ENCODE measurements at places on chromosomes 16 and 17. TPM values are rescaled to one million over a fixed set of nuclear protein-coding genes. Genes with fewer than 3 reads are reported as not detected.

GRCh38 chr17:65359016-65359415, 202.4 kb downstream of the AXIN2 start:
- DNase-seq = no peak

GRCh38 chr16:89827383-89828198, 684 bp upstream of the SPIRE2 start:
- peak; percentile 28 for DNase-seq

GRCh38 chr16:8572919-8573724, 17.2 kb downstream of the TMEM114 start:
- no peak for DNase-seq

DNA sequence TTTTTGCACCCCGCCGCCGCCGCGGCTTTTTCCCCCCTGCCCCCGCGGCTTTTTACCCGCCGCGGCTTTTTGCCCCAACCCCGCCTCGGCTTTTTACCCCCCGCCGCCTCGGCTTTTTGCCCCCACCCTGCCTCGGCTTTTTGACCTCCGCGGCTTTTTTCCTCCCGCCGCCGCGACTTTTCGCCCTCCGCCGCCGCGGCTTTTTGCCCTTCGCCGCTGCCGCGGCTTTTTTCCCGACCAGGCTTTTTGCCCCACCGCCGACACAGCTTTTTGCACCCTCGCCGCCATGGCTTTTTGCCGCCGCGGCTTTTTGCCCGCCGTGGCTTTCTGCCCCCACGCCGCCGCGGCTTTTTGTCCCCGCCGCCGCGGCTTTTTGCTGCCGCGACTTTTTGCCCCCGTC, 137.0 kb upstream of the TP53TG3D start:
- no peak for DNase-seq

DNA sequence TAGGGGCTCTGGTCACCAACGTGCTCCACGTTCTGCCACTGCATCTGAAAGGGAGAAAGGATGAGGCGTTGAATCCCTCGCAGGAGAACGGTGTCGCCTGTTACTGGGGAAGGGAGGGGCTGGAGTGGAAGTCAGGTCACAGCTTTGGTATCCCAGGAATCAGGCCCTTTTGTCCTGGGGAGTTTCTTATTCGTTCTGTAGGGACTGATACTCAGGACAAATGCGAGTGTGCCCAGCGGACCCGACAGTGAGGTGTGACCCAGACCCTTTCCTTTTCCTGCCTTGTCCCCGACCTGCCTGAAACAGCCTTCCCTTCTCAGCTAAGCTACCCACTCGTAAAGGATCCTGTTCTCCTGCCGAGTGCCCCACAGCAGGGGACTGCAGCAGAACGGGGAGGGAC, 177.5 kb downstream of the VPS53 start:
- DNase-seq = no peak

DNA sequence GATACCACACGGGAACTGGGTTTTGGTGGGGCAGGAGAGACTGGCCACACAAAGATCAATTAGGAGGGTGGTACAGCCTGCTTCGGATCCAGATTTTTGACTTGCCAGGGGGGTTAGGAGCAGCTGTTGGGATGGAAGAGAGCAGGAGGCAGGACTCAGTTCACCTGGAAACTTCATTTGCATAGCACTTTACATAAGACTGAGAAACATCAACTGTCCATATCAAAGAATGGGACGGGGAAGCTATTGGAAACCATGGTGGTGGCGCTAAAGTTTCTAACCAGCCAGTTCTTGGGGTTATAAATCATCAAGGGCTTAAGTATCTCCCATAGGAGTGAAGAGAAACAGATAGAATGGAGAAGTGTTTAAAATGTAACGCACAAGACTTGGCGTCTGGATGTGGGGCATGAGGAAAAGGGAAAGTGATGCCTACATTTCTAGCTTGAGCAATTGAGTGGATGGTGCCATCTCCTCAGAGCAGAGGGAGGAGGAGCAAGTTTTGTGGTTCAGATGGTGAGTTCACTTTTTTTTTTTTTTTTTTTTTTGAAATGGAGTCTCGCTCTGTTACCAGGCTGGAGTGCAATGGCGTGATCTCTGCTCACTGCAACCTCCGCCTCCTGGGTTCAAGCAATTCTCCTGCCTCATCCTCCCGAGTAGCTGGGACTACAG, 6.4 kb upstream of the SRCAP start:
- no peak for DNase-seq

DNA sequence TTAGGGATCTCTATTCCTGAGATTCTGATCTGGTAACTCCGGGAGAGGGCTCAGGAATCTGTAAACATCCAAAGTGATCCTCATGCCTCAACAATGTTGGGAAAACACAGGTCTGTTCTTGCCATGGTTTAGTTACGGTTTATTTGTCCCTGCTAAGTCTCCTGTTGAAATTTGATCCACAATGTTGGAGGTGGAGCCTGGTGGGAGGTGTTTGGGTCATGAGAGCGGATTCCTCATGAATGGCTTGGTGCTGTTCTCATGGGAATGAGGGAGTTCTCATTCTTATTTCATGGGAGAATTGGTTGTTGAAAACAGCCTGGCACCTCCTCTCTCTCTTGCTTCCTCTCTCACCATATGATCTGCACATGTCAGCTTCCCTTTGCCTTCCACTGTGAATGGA, 608.6 kb upstream of the GOT2 start:
- no peak for DNase-seq

DNA sequence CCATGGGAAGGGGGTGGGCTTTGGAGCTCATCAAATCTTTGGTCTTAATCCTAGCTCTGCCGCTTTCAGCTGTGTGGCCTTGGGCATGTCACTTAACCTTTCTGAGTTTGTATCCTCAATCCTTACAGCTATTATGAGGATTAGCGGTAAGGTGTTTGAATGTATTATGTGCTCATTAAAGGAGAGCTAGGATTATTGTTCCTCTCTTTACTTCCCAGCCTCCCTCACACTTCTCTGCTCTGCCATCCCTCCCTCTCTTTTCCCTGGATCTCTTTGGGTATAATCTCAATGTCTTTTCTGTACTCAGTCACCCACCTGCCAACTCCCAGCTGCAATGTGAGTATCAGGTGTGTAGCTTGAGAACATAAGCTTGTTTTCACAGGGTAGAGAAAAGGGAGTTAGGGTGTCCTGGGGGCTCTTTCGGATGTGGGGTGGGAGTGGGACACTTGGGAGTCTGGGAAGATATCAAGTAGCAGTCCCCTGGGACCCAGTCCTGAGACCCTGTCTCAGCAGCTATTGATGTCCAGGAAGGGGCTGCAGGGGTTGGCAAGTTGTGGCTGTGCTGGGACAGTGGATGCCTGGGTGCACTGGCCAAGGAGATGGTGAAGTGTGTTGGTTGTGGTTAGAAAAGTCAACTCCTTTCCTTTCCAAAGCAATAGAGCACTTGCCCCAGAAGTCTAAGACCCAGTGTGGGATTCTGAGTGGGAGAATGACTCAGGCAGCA, 1.8 kb downstream of the EFNB3 start:
- DNase-seq = no peak

- DNase-seq = peak; percentile 77
Observed at GRCh38 chr17:63434951-63435571, 11.0 kb downstream of the CYB561 start.

GRCh38 chr16:276426-277077, 808 bp upstream of the RGS11 start:
- no peak for DNase-seq

DNA sequence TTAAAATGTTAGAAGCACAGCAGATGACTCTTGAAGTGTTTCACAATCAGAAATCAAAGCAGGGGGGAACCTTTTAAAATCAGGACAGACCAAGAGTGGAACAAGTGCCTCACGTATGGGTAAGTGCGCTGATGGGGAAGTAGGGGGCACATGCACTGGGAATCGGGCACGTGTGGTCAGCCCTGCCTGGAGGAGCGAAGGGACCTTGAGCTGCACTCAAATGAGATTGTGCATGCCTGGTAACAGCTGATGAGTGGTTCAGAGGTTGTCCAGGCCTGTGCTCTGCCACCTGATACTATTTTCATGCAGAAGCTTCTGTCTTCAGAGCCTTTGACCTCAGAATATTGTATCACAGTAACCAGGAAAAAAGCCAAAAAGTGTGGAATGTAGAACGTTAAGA, 13.7 kb upstream of the XYLT2 start:
- DNase-seq = no peak

- DNase-seq = no peak
Observed at GRCh38 chr16:57007050-57007449, 17.7 kb downstream of the NLRC5 start.

- DNase-seq = no peak
Observed at GRCh38 chr16:30438835-30439234, 6.8 kb downstream of the SEPHS2 start.

DNA sequence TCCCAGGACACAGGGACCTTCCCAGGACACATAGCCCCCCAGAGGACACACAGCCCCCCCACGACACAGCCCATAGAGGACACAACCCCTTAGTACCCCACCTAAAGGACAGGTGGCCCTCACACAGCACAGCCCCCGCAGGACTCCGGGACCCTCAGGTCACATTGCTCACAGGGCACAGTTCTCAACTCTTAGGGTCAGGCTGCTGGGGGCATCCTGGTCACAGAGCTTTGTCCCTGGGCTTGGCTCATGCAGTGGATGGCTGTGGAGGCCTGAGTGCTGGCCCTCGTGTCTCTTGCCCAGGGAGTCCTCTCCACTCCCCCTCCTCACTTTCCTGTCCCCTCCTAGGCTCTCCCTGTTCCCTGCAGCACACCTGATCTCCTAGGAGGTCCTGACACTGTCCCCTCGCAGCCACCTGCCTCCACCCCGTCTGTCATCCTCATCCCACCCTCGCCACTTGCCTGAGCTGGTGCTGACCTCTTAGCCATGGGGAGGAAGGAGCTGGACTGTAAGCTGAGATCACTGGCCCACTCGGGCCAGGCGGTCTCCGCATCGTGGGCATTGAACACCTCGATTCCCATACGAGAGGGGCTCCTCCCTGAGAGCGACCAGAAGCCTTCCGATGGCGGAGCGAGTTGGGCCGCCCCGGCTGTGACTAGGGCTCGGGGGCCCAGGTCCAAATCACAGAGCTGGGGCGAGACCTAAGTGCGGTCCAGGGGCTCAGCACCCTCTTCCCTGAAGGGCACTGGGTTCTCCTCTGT, 1.4 kb upstream of the WDR45B start:
- no peak for DNase-seq

DNA sequence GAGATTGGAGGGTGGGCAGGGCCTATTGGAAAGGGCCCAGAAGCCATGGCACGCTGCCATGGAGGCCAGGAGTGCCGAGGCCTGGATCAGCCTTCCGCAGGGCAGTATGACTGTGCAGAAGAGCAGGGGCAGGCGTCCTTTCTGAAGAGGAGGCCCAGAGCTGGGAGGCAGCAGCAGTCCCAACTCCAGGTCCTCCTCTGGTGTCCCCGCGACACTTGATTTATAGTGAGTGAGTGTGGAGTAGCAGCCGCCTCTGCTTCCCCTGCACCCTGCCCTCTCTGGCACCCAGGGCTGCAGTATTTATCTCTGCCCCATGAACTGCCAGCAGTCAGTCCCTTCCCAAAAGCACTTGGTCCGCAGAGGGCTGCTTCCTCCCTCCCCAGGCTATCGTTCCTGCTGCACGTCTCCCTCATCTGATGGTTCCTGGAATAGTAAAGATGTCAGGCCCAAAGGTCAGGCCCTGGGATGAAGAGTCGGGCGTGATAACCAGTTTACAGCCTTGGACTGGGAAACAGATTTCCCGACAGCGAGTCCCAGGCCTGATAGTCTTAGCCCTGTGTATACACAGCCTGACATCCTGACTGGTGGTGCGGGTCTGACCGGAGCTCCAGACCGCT, 32.9 kb downstream of the PGS1 start:
- DNase-seq = no peak

- no peak for DNase-seq
Observed at GRCh38 chr17:21528031-21528695, 152.0 kb downstream of the KCNJ12 start.

DNA sequence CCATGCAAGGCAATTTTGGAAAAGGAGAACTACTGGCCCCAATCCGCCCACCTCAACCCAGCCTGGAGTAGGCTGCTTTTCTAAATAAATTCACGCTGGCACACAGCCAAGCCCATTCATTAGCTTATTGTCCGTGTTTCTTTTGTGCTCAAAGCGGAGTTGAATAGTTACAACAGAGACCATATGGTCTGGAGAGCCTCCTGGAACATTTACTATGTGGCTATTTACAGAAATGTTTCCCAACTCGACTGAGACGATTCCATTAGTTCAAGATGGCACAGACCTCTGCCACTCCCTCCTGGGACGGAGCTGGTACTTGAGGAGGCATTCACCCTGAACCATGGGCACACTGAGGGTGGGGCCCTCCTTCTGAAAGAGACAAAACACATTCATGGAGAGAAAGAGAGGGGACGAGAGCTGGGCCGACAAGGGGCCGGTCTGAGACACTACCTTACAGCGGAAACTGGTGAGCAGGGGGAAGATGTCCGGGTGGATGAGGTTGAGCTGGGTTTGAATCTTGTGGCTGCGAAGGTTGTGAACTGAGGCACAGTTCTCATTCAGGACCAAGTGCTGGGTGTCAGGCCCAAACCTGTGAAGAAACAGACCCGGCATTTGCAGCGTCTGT, 15.7 kb downstream of the ELAC2 start:
- no peak for DNase-seq

GRCh38 chr16:85520853-85521521, 92.1 kb upstream of the GSE1 start:
- no peak for DNase-seq

GRCh38 chr16:4498546-4499195, 22.5 kb downstream of the HMOX2 start:
- no peak for DNase-seq

GRCh38 chr16:81615411-81615810, 163.7 kb upstream of the PLCG2 start:
- no peak for DNase-seq

- no peak for DNase-seq
Observed at GRCh38 chr17:63039899-63040602, 74.0 kb downstream of the TANC2 start.

The OTOP2 gene
- total RNA-seq = not detected

The C1QTNF8 gene
- total RNA-seq = 0.17 TPM

The KRTAP9-8 gene
- total RNA-seq = not detected

The SULT1A4 gene
- total RNA-seq = 22.8 TPM

The HOXB7 gene
- 16.6 TPM for total RNA-seq

The C16orf92 gene
- not detected for total RNA-seq

The MYLK3 gene
- total RNA-seq = 4.0 TPM

The RGS11 gene
- total RNA-seq = 7.9 TPM

The UNC13D gene
- 4.0 TPM for total RNA-seq

The TBC1D3 gene
- total RNA-seq = not detected

The ASPHD1 gene
- total RNA-seq = 4.2 TPM

The FSCN2 gene
- 1.7 TPM for total RNA-seq

The HSPB9 gene
- total RNA-seq = 0.10 TPM

The KCNH4 gene
- total RNA-seq = 0.30 TPM
